ENCODE measurements at places on chromosomes 5 and 9.

DNA sequence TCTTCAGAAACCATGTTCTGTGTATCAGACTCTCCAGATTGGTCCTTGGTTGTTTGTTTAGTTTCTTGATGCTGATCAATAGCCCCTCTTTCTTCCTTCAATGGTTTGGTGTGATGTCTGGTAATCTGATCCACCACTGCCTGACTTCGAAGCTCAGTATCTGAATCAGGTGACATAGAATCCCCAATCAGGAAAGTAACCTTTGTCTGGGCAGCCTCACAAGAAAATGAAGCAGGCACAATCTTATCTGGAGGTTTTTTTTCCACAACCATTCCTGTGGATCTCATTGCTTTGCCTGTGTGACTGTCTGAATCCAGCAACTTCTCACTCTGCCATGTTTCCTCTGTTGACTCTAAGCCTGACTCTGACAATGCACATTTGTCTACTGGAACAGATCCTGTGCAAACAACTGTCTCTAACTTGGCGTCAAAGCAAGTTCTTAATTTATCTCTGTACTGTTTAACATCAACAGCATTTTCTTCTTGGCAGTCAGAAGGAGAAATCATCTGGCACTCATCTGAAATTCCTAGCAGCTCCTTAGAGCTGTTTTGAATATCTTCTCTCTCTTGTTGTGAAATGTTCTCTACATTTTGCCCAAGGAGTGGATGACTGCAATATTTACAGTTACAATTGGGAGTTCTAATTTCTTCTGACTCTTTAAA, 37.1 kb upstream of the RAPGEF6 start:
- DNase-seq: no peak

DNA sequence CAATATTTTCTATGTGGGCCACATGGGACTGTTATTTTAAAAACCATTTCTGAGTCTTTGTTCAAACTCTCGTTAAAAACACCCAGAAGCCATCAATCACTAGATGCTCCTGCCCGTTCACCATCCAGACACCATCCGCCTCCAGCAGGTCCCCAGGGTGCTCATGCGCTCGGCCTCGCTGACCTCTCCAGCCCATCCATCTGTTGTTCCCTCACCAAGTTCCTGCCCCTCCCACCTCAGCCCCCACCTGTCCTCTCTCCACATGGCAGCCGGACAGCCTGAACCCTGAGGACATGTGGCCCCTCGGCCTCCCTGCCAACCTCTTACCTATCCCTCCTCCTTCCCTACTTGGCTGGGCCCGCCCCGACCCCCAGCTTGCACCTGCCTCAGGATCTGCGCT, 31.6 kb downstream of the NSUN2 start:
- DNase-seq: no peak

GRCh38 chr5:39274398-39275085, 55.2 kb upstream of the FYB1 start:
- no peak for DNase-seq

DNA sequence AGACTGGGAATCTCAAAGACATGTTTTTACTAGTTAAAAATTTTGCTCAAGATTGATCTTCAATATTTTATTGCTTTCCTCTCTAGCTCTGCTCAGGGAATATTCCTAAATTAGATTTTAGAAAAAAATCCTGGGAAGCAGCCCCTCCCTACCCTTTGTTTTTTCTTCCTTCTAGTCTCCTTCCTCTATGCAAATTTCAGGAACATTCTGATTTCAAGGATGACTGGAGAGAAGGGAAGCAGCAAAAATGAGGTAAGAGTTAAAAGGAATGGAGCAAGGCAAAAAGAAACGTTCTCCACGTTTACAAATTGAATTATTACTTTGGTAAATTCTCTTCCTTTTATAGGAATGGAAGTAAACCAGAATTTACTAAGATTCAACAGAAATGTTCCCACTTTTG, 493.4 kb upstream of the TUSC1 start:
- no peak for DNase-seq

DNA sequence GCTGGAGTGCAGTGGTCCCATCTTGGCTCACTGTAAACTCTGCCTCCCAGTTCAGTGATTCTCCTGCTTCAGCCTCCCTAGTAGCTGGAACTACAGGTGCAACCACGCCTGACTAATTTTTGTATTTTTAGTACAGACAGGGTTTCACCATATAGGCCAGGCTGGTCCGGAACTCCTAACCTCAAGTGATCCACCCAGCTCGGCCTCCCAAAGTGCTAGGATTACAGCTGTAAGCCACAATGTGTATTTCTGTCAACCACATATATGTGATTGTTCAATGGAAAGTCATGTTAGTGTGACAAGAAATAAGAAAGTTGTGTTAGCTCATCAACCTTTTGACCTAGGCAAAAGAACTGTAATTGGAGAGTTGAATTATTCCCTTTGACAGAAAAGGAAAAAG, 677.1 kb upstream of the CHD1 start:
- no peak for DNase-seq

- no peak for DNase-seq
These were observed 302.4 kb downstream of the RAB3C start for GRCh38 chr5:58885260-58885659.

DNA sequence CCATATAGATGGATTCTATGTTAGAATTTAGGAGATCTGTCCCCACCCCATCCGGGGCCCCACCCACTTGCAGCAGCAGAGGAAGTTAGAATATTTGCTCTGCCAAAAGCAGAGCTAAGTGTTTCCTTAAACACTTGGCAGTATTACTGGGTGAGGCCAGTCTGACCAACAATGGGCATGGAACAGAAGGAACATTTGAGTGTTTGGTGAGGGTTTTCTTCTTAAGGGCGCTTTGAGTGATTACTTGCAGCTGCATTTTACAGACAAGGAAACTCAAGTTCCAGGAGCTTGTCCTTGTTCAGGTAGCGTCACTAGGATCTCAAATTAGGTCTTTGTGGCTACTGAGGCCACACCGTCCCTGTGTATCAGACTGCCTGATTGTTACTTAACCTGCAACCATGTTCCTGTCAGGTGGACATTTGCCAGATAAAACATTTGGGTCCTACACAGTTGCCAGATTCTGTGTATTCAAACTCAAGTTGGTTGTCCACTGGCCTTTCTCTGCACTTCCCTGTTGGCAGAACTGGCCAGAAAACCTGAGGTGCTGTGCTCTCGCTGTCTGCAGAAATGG, 59.3 kb downstream of the SLC46A2 start:
- peak; percentile 76 for DNase-seq

DNA sequence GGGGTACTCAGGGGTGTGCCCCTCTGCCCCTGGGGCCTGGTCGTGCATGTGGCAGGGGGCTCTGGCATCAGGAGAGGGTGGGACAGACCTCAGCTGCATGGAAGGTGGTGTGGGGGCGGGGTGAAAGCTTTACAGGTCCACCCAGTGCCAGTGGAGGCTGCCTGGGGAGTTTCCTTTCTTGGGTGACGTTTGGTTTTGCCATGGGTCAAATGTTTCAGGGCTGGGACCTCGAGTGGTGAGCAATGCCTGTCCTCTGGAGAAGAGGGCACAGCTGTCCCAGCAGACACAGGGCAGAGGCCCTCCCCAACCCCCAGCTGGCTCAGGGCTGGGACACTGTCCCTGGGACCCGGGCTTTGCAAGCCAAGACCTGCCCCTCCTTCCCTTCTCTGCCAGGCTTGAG, 3.6 kb downstream of the RXRA start:
- peak; percentile 33 for DNase-seq

- DNase-seq: no peak
These were observed 36.2 kb upstream of the ANKRD55 start for GRCh38 chr5:56269216-56269927.

GRCh38 chr9:91111876-91112275, 249.8 kb downstream of the AUH start:
- no peak for DNase-seq

DNA sequence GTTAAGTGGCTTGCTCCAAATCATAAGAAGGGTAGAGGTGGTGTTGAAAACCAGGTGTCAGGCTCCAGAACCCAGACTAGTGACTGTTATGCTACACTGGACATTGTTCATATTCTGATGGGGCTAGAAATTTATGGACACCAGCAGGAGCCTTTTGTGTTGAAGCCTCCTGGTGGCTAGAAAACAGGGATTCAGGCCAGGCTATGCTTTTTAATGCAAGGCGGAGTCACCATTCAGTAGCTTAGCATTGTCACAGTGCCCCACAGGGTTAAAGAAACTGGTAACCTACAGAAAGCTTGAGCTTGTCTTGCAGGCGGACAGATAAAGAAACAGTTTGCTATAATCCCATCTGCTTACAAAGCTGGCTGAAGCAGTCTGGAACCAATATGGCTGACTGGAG, 23.0 kb upstream of the GOLM1 start:
- DNase-seq: no peak

GRCh38 chr5:15367489-15367888, 132.5 kb upstream of the FBXL7 start:
- no peak for DNase-seq

GRCh38 chr5:102753889-102754766, 977 bp upstream of the PAM start:
- peak; percentile 17 for DNase-seq

DNA sequence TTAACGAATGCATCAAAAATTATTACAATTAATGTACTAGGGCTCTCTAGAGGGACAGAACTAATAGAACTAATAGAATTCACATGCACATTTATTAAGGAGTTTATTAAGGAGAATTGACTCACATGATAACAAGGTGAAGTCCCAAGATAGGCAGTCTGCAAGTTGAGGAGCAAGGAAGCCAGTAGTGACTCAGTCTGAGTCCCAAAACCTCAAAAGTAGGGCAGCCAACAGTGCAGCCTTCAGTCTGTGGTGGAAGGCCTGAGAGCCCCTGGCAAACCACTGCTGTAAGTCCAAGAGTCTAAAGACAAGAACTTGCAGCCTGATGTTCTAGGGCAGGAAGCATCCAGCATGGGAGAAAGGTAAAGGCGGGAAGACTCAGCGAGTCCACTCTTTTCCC, 633.8 kb downstream of the SEMA5A start:
- DNase-seq: no peak

- DNase-seq: no peak
These were observed 157.9 kb upstream of the RASA1 start for GRCh38 chr5:87109746-87110145.

- DNase-seq: peak; percentile 76
These were observed at the start of gene PDE8B for GRCh38 chr5:77210091-77210963. PDE8B (plus strand) TSS chr5:77210680; CDS start chr5:77210926, 246 bp downstream.

- no peak for DNase-seq
These were observed 34.4 kb upstream of the RANBP6 start for GRCh38 chr9:6049798-6050197.

DNA sequence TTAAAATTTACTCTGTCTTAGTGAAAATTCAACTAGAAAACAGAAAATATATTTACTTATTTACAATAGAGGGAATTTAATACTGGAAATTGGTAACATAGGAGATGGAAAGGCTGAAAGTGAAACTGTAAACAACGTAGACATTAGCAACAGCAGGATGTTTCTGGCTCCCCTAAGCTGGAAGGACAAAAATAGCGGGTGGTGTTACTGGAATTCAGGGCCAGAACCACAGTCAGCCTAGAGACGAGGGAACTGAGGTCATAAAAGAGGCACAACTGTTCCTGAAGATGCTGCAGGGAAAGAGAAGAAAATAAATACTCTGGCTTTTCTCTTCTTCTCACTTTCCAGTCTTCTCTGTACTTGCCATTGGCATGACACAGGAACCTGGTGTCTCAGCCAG, 80.4 kb upstream of the NIPBL start:
- no peak for DNase-seq

GRCh38 chr5:5039918-5040317, 100.2 kb upstream of the ADAMTS16 start:
- DNase-seq: no peak

- DNase-seq: no peak
These were observed 102.2 kb downstream of the MAP1B start for GRCh38 chr5:72209147-72210115.

GRCh38 chr5:174532455-174533453, 191.6 kb upstream of the MSX2 start:
- DNase-seq: peak; percentile 85

DNA sequence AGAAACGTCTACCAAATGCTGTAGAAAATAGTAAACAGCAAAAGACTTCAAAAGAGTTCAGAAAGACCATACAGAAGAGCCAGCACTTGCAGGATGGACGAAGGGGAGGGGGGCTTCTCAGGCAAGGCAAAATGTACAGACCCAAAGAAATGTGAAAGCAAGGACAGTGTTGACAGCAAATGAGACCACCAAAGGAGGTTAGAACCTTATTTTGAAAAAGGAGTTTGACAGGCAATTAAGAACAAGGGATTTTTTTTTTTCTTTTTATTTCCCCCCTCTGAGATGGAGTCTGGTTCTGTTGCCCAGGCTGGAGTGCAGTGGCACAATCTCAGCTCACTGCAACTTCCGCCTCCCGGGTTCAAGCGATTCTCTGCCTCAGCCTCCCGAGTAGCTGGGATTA, 223.2 kb downstream of the EFNA5 start:
- DNase-seq: no peak

DNA sequence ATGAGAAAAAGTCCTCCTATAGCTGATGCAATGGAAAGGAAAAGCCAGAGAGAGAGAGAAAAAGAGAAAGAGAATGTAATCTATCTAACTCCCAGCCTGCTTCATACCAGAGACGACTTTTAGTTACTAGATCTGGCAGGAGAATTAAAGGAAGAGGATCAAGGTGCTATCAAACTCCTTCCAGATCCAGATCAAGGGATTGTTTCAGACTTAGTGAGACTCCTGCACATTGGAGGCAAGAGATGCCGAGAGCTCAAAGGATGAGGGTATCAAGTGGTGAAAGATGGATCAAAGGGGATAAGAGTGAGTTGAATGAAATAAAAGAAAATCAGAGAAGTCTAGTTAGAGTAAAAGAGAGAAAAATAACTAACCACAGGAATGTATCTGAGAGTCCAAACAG, 478.6 kb downstream of the KIF4B start:
- no peak for DNase-seq

DNA sequence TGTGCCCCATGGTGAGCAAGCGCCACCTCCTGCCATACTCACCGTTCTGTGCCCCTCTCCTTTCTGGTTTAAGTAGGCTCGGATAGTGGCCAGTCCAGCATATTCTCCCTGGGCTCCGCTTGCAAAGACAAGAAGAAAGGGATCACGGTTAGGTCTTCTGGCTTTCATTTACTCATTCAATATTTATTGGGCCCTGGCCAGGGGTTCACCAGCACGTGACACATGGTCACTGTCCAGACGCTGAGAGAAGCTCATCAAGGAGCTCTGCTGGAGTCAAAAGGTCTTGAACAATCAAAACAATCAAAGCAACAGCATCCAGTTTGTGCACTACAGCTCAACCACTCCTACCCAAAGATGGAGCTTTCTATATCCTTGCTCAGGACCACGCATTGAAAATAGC, 80.2 kb downstream of the GLDC start:
- DNase-seq: no peak

- DNase-seq: no peak
These were observed 350 bp upstream of the SLC25A46 start for GRCh38 chr5:110738503-110738811.

- DNase-seq: no peak
These were observed 180.2 kb downstream of the FBXL17 start for GRCh38 chr5:108201721-108202120.

- DNase-seq: no peak
These were observed 20.8 kb downstream of the PHF2 start for GRCh38 chr9:93597142-93597706.

DNA sequence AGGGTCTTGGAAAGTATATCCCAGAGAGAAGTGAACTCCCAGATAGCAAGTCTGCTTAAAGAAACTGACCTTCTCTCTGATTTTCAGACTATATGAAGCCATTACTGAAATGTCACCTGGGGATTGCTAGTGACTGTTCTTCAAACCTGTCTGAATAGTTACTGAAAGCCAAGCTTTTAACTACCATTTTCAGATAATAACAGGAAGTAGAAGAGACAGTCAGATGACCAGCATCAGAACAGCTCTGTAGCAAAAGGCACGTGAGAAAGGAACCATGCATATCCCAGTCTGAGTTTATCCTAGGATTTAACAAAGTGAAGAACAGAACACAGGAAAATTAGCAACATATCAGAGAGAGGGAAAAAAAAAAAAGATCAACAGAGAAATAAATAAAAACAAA, 74.9 kb upstream of the SELENOP start:
- DNase-seq: no peak

Data from right cardiac atrium (tissue), 5 donors.